ENCODE measurements at places on chromosomes 1 and 21.

DNA sequence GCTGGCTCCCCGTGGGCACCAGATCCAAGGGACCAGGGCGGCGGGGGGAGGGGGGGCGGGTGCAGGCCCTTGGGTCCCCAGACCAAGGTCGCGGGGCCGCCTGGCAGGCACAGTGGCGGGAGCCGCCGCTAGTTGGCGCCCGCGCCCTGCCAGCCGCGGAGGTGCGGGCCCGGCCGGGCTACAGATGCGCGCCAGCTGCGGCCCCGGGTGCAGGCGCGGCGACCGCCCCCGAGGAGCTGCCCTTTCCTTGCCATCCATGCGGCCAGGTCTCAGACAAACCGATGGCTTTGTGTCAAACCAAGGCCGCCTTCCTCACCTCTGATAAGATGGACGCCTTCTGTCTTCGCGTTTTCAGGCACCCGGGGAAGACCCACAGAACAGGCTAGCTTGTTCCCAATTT lies 2.2 kb upstream of the RUNX3 start:
- no peak for DNase-seq

DNA sequence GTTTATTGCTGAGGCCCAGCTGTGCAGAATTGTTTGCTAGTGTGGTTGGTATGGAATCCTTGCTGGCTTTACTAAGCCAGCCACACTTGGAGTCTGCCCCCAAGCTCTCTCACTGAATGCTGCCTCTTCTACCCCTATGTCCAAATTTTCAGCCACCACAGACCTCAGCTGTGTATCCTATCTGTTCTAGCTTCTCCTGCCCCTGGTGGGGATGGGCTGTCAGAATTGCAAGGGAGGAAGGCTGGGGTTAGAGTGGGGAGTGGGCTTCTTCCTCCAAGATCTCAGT lies 4.4 kb downstream of the NHLH1 start:
- DNase-seq: no peak

DNA sequence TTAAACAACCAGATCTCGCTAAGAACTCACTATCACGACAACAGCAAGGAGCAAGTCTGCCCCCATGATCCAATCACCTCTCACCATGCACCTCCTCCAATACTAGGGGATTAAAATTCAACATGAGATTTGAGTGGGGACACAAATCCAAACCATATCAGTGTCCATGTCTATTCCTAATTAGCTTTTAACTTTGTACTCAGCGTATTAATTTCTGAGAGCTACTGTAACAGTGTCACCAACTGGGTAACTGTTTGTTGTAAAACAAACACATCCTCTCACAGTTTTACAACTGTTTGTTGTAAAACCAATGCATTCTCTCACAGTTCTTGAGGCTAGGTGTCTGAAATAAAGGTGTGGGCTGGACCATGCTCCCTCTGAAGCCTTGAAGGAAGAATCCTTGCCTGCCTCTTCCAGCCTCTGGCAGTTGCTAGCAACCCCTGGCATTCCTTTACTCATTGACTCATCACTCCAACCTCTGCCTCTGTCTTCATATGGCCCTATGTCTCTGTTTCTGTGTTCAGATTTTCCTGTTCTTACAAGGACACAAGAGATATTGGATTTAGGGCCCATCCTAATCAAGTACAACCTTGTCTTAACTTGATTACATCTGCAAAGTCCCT lies 121.2 kb downstream of the LTN1 start:
- DNase-seq: no peak

DNA sequence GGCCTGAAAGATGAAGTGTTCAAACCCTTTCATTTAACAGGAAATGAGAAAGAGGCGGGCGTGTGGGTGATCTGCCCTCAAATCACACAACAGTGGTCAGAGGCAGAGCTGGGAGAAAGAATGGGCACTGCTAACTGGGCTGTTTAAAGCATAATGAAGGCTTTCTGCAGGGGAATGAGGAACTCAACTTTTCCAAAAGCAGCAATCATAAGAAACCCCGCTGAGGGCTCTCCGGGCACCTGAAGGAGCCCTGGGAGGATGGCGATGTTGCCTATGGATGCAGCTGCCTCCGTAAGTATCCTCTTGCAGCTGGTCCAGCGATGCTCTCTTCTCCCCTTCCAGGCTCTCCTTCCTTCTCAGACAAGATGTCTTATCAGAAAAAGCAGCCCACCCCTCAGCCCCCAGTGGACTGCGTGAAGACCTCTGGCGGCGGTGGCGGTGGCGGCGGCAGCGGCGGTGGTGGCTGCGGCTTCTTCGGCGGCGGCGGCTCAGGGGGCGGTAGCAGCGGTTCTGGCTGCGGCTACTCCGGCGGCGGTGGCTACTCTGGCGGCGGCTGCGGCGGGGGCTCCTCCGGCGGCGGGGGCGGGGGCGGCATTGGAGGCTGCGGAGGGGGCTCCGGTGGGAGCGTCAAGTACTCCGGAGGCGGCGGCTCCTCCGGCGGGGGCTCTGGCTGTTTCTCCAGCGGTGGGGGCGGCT lies 1.2 kb downstream of the LORICRIN start:
- no peak for DNase-seq

GRCh38 chr1:199356561-199356960 lies 670.9 kb upstream of the NR5A2 start:
- DNase-seq: no peak

DNA sequence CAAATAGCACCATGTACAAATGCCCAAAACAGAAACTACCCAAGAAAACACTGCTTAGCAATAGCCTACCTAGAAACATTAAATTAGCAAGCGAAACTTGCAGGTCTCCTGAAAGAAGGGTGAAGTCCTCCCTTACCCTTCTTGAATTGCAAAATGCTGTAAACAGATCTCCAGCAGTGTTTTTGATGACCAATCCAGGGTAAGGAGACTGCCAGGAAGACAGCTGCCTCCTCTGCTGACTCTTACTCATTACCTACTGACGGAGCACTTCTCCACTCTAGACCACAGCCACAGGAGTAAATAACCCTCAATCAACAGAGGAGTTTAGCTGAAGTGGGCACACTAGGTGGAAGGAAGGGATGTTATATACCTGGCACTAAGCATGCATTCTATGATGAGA lies 32.2 kb upstream of the GADD45A start:
- peak; percentile 84 for DNase-seq

GRCh38 chr1:74392840-74393239 lies 119.6 kb downstream of the LRRC53 start:
- DNase-seq: no peak

DNA sequence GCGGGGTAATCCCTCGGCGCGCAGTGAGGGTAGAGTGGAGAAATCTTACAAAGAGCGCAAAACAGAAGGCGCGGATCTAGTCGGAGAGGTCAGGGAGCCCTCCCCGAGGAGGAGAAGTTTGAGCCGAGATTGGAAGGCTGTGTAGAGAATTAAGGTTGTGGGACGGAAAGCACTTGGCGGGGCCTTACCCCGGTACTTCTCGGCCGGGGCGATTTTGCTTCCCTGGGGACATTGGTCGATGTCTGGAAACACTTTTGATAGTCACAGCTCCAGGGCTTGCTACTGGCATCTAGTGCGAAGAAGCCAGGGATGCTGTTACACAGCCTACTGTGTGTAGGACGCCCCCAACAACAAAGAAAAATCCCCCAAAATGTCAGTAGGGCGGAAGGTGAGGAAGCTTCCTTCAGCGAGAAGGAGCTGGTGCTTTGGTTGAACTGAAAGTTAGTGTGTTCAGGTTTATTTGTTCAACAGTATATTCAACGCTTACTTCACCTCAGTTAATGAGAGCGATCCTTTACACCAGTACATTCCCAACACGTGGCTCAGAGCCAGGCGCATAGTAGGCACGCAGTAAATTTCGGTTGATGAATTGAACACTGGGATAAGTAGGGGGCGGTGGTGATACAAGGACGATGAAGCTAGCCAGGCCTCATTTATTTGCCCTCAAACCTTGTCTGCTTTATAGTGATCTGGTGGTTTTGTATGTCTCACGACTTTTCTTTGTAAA lies 807 bp downstream of the CEP85 start:
- DNase-seq: peak; percentile 29

DNA sequence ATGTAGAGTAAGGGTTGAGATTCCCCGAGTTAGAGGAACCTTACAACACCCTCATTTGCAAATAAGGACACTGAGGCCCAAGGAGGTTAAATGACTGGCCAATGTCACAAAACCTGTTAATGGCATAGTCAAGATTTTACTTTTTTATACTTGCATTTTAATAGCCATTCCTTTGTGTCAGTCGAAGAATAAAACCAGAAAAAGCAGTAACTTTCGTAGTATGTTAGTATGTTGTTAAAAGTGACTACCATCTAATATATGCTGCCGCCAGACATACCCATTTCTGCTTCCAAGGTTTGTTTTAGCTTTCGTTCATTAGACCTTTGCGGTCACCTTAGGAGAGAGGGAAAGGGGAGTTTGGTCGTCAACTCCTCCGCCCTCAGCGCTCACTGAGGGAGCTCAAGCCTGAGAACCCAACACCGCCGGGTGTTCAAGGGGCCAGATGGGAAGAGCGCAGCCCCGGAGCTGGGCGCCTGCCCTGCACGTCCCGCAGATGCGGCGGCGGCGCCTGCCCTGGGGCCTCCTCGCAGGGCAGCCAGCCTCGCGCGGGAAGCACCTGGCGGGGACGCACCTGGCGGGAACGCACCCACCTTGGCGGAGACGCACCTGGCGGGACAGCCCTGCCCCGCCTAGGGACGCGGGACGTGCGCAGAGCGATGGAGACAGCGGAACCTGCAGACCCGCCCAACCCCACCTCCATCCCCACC lies 466 bp downstream of the VPS26C start:
- DNase-seq: peak; percentile 28

DNA sequence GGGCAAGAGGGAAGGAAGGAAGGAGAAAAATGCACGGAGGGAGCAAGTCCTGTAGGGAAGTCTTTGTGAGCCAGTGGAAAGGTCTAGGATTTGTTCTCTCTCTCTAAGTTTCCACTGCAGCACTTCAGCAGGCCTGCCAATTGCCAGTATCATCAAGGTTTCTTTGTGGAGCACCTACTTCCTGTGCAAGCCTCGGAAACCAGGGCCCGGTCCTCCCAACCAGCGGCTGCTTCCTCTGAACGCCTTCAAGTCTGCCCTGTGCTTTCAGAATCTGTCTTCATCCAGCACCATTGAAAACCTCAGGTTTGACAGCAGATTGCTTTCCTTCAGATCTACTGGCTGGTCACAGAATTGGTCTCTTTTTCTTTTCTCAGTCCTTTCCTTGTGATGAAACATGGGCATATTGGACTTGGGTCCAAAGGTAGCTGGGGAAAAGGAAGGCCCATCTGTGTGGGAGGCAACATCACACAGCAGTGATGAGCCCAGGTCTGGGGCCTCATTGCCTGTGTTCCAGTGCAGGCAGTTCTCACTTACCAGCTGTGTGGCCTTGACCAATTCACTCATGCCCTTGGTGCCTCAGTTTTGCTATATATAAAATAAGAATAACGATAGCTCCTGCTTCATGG lies 144.5 kb downstream of the SEC16B start:
- DNase-seq: no peak

DNA sequence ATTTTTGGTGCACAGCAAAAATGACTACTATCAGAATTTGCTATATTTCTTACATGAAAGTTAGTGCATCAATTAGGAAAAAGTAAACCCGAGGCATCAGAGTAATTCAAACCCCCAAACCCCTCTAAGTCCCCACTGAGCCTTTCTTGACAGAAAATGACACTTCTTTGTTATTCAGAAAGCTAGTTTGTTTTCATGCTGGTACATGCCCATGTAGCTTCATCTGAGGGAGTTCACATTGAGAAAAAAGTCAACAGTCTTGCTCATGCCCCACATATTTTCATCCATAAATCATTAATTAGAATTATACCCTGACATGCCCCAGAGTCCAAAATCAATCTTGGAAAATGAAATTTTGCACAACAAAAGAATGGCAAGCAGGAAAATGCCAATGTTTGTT lies 39.9 kb upstream of the PDC start:
- DNase-seq: no peak

- DNase-seq: no peak
These were observed 120.1 kb downstream of the AKT3 start for GRCh38 chr1:243729956-243730355.

DNA sequence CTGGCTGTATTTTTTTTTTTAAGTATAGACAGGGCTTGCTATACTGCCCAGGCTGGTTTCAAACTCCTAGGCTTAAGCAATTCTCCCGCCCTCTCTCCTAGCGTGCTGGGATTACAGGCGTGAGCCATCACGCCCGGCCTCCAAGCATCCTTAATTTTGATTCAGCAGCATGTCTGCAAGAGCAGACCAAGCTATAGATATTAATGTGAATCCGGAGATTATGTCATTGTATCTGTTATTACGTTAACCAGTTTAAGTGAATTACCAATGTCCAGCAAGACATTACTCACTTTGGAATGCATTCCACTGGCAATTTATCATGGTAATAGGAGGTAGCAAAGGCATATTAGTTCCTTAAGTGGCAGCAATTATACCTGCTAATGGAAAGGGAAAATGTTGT lies 179.7 kb downstream of the CHRM3 start:
- DNase-seq: no peak

- DNase-seq: no peak
These were observed 615.5 kb upstream of the ADAMTS5 start for GRCh38 chr21:27582246-27582947.

- DNase-seq: no peak
These were observed 72.5 kb downstream of the NTMT2 start for GRCh38 chr1:170218257-170218650.

DNA sequence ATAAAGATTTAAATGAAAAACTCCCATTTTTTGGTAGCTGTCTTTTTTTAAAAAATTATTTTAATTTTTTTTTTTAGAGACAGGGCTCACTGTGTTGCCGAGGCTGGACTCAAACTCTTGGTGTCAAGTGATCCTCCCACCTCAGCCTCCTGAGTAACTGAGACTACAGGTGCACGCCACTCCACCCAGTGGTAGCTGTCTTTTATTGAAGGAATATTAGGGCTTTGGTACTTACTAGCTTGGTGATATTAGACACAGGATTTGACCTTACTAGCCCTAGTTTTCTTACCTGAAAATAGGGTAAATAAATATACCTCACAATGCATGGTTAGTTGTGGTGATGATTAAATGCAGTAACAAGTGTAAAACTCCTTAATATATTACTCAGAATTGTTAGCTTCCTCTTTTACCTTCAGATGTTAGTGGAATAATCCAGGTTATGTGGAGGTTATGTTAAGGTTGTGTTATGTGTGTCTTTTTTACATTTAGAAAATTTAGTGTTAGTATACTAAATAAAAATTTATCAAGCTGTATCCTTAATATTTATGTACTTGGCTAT lies 66.8 kb downstream of the PHACTR4 start:
- no peak for DNase-seq

DNA sequence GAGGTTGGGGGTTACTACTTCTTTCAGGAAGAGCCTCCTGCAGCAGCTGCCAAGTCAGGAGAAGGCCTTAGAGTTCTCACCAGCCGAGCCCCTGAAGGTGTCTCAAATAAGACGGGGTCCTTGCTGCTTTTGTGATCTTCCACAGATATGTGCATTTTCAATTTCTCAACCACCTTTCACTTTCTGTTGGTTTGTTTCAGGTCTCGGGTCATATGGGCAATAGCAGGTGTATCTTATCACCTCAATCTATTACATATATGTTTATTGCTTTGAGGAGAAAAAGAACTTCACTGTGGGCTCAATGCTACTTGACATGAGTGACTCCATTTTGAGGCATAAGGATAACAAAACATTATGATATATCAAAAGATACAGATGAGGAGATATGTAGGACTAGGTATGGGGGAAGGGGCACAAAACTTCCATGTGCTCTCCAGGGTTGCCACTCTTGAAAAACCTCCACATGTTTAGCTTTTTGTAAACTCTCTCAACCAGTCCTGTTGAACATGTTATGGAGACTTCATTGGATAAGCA lies 1171.4 kb upstream of the ADGRL2 start:
- no peak for DNase-seq
